Cerebellar nuclear complex (tissue), 1 donor: ENCODE measurements at places on chromosomes 2 and 18.

DNA sequence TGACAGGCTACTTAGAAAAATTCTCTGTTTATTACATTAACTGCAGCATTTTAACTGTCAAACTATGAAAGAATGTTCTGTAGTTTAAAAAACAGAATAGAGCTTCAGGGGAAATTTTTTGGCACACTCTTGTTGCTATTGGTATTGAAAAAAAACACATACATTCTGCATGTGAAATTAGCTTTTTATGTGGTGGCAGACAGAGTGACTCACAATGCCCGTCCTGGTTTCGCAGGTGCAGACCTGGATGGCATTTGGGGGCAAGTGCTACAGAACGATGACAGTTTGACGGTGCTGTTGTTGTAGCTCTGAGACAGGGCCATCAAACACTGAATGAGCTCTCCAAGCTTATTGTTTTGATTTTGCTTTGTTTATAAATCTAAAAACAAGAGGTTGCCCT lies 105.0 kb upstream of the MAP3K20 start:
- DNase-seq = no peak

DNA sequence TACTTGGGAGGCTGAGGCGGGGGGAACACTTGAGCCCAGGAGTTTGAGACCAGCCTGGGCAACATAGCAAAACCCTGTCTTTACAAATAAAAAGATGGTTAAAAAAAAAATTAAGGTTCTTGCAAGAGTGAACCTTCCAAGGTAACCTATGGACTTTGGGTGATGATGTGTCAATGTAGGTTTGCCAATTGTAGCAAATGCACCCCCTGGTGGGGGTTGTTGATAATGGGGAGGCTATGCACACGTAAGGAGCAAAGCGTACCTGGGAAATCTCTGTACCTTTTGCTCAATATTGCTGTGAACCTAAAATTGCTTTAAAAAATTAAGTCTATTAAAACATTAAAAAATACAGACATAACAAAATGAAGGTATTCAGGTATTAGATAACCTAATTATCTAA lies 70.4 kb downstream of the CWC22 start:
- DNase-seq = no peak

DNA sequence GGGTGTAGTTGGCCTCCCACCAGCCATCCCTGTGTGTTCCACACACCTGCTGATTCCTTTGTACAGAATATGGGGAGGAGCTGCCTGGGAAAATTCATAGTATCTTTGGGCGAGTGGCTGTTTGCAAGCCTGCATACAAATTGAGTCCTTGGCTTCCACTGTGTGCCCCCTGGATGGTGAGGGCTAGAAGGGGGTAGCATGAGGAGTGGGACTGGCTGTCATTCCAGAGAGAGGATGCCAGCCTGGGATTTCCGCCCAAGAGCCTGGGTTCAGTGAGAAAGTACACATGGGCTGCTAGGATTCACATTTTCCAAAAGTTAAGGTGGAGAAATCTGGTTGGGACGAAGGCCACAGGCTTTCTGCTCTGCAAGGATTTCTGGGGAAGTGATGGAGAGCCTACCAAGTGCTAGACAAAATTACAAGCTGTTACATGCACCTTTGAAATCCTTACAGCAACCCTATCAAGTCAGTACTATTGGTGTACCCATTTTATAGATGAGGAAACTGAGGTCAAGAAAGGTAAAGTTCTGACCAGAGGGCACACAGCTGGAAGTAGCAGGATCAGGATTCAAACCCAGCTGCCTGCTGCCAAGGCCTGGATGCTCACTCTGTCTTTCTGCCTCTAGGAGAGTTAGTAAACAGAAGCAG lies 606 bp upstream of the TOGARAM2 start:
- no peak for DNase-seq

- no peak for DNase-seq
Measured at GRCh38 chr2:60708630-60709320, 47.3 kb upstream of the PAPOLG start.

DNA sequence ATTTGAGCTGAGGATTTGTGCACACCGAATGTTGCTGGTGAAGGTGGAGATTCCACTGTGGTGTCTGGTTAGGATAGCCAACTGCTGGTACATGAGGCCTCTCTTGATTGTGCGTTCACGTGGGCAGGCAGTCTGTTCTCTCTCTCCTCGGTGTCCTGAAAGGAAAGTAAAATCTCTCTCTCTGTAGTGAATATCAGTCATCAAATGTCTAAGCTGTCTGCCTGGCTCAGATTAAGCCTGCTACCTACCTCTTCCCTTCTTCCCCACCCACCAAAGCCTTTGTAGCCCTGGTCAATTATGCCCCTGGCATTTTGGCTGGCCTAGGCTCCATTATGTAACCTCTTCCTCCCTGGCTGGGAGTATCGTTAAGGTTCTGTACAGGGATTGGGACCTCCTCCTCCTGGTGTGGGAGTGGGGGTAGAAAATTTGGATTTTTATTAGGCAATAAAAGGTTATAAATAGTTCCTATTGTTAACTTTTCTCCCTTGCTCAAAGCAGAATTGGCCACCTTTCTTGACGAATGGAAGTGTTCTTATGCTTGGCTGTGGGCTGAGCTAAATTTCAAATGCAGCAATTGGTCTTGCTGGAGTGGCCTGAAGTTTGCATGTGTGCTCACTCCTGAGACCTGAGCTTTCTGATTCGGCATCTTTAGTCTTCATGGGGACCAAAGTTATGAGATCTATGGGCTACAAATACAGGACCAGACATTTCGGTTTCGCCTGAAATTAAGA lies 148.8 kb downstream of the WDSUB1 start:
- DNase-seq = no peak

GRCh38 chr2:1157107-1157506 lies 206.5 kb downstream of the SNTG2 start:
- DNase-seq = no peak

DNA sequence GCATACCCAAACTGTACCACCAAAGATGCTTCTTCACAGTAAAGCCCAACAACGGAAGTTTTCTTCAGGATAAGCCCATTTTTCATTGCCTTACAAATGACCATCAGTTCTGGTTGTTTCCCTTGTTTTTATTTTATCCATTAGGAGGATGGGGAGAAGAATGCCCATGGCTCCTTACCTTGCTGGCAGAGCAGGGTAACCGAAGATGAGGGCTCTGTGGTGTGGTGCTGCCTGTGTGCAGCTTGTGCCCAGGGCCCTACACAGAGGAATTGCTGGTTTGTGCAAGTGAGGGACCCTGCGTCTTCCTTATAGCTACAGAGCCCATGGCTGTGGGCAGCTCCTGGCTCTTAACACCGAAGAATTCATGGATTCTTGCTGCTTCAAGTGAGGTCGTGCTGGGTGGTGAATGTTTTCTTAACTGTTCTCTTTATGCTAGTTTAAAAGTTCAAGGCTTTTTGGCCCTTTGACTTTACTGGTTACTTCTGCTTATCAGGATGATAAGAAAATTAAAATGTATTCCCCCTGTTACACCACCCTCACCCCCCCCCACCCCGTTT lies 110.6 kb downstream of the MAP4K4 start:
- DNase-seq = no peak

- DNase-seq = no peak
Measured at GRCh38 chr2:148754864-148755263, 110.3 kb downstream of the EPC2 start.
